ENCODE measurements at places on chromosomes 5 and 9.

- DNase-seq = no peak
Observed at GRCh38 chr5:158451203-158451992, 592.5 kb upstream of the CLINT1 start.

- DNase-seq = no peak
Observed at GRCh38 chr5:59583151-59583809, 310.2 kb downstream of the PDE4D start.

DNA sequence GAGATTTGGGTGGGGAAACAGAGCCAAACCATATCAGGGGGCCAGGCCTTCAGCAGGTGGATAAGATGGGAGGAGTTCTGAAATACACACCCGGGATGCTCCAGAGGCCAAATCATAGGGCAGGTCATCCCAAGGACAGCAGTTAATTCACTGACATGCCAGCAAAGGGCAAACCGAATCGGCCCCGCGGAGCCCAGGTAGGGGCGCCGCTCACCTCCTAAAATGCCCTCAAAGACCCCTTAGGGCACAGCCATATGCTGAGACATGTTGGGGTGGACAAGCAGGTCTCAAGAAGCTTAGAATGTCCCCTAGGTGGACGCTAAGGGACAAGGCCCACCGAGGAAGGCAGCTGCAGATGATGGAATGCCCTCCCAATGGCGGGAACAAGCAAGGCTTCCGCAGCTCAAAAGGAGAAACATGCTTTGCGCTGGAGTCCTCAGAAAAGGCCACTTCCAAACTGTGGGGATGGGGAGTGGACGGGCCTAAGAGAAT, 144.9 kb downstream of the ERCC6L2 start:
- no peak for DNase-seq

- DNase-seq = no peak
Observed at GRCh38 chr5:112649882-112650281, 87.8 kb upstream of the APC start.

Measured in cerebellar nuclear complex (tissue), 1 donor.